ENCODE measurements at places on chromosomes 3 and 15.

GRCh38 chr3:150653110-150653561 lies 50.0 kb downstream of the SELENOT start:
- DNase-seq: no peak

DNA sequence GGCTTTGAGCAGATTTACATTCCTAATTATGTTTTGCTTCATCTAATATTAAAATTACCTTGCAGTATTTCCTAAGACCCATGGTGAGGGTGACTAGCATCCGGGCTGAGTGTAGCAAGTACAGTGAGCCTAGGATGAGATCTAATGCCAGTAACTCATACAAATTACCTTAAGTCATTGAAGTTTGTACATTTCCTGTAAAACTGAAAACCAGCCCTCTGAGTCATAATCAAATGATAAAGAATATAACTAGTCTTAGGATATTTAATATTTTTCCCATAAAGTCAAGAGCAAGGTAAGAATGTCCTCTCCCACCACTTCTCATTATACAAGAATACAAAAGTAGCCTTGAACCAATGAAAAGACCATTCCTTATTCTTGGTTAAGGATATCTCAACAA lies 54.8 kb upstream of the CHRM5 start:
- peak; percentile 25 for DNase-seq

DNA sequence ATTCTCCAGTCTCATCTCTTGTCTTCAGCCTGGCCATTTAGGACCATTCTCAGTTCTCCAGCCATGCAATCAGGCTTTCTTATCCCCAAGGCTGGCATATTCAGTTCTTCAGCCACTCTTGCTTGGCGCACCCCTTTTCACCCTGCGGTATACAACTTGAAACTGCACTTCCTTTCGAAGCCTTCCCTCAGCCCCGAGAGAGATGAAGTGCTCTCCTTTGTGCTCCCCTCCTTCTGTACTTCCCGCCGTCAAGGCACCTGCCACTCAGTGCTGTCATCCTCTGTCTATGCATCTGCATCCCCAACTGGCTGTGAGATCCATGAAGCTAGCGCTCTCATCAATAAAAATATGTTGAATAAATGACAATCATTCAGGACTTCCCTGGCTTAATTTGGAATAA lies 45.7 kb downstream of the MORC1 start:
- DNase-seq: no peak

DNA sequence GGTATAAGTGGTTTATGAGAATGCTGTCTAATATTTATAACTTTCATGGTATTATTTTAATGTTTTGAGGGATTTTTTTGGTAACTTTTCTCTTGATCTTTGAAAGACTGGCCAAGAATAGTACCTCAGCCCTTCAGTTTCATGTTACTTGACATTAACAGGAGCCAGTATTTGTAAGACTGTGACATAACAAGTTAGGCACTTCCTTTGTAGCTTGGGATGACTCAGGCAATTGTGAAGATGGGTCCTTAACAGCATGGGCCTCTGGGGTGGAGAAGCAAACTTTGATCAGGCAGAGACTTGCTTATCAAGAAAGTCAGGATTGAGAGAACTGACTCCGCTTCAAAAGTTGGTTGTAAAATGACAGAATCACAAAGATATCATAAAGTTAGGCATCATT lies 9.5 kb downstream of the LRRC49 start:
- peak; percentile 80 for DNase-seq

- no peak for DNase-seq
These were observed 147.7 kb downstream of the CHSY1 start for GRCh38 chr15:101104141-101104540.

GRCh38 chr3:158672215-158673176 lies at the start of gene LXN:
Gene LXN (minus strand): TSS chr3:158672648. CDS start chr3:158672478, 170 bp downstream.
- peak; percentile 92 for DNase-seq

- DNase-seq: no peak
These were observed 23.9 kb downstream of the FBXO22 start for GRCh38 chr15:75927601-75928000.

DNA sequence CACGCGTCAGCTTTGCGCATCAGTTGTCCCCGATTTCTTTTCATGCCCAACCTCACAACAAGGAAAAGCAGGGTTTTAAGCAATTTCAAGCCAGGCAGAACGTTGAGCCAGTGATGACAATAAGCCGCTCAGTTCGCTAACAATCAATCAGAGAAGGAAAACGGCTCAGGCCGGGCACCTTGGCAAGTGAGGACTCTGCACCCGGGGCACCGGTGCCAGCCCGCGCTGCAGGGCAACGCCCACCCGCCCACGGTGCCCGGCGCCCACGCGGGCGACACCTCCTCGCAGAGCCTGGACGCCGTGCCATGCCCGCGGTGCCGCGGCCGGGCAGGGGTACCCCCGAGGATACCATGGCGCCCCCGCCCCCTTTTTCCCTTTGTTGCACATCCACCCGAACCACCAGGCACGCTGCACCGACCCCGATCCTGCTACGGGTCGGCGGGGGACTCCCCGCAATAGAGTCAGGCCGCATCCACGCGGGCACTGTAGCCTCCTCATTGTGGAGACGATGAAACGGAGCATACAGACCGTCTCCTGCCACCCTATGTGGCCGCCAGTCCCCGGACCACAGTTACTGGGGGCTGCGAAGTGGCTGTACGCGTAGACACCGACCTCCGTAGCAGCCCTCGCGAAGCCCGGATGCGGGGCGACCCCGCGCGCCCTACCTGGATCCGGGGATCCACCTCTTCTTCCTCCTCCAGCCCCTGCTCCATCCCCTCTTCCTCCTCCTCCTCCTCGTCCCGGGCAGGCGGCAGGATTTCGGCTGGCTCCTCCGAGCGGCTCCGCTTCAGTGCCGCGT lies 581 bp downstream of the SH3BP5 start:
- no peak for DNase-seq

DNA sequence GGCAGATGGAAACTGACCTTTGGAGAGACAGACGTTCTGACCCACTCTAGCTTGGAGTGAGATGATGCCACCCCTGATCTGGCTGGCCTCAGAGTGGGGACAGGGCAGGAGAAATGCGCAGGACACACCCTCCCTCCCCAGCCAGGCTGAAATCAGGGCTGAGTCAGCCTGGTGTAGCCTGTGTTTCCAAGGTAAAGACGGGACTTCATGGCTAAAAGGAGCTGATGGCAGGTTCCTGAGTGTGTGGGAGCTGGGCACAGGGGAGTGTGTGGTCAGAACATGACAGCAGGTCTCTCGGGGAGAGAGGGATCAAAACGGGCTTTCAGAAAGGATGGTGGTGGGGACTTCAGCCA lies 14.6 kb upstream of the POLG start:
- DNase-seq: no peak

DNA sequence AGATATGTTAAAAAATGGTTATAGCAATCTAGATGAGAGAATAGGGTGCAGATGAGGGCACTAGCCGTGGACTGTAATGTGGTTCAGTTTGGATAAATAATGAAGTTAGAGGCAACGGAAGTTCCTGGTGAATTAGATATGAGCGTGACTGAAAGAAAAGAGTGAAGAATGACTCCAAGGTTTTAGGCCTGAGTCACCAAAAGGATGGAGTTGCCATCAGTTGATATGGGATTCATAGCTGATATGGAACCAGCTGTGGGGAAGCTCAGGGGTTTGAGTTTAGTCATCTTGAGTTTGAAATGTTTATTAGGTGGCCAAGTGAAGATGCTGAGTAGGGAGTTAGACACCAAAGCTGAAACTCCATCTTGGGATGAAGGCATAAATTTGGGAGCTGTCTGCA lies 66.2 kb downstream of the SSR3 start:
- DNase-seq: peak; percentile 35

DNA sequence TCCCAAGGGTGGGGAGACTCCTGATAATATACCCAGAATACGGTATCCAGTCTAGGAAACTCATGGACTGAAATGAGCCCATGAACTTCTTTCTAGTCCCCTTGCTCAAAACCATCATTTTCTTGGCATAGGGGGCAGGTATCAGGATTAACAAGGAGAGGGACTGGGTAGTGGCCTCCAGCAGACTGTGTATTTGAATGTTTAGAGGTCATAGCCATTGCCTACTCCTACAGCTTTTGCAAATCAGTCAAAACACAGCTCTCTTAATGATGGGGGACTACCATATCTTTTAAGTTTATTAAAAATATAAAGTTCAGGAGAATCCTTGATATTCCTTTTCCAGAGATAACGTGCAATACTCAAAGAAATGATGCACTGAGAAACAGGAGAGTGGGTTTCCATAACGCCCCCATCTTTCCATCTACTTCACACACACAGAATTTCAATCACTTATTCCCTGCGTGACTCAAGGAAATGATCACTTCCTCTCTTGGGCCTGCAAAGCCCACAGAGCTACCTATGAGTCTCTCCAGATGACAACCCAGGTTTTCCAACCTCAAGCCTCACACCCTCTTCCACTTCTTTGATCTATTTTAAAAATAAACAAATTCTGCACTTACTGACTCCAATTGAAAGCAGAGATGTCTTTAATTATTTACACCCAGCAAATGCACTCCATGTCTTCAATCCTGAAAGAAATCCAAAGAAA lies 584.0 kb upstream of the LMCD1 start:
- no peak for DNase-seq

- no peak for DNase-seq
These were observed 26.1 kb downstream of the GOLGA6L2 start for GRCh38 chr15:23420806-23421575.

- peak; percentile 52 for DNase-seq
These were observed 7.6 kb upstream of the C3orf38 start for GRCh38 chr3:88142094-88142624.

- peak; percentile 30 for DNase-seq
These were observed 699.5 kb upstream of the CFAP20DC start for GRCh38 chr3:59749291-59749690.

- DNase-seq: peak; percentile 68
These were observed 143.0 kb downstream of the LPP start for GRCh38 chr3:188296761-188297612.

DNA sequence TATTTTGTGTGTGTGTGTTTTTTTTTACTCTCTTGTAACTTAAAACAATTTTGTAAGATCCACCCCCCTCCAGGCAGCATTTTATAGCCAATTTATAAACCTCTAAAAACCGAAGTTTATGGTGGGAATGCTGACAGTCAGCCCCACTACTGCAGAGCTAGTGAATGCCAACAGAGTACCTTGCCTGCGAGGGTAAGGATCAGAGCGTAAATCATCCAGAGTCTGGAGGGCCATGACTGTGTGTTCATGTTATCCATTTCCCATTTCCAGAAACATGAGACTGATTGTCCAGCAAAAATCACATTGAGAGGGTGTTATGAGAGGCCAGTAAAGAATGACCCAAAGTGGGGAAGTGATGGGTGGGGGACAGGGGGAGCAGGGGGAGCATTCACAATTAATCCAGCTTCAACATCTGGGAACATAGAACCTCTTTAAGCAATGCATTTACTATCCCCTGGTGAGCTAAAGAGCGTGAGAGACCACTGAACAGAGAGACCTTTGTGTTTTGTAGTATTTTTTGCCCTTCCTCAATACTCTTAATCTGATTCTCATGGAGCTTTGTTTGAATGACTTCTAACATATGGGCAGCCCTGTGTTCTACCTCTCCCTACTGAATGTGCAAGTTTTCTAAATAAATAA lies 464.5 kb downstream of the RBMS3 start:
- DNase-seq: no peak

GRCh38 chr15:29685156-29686078 lies 136.9 kb downstream of the TJP1 start:
- peak; percentile 60 for DNase-seq

GRCh38 chr3:124904835-124905492 lies 17.8 kb upstream of the ITGB5 start:
- DNase-seq: no peak

DNA sequence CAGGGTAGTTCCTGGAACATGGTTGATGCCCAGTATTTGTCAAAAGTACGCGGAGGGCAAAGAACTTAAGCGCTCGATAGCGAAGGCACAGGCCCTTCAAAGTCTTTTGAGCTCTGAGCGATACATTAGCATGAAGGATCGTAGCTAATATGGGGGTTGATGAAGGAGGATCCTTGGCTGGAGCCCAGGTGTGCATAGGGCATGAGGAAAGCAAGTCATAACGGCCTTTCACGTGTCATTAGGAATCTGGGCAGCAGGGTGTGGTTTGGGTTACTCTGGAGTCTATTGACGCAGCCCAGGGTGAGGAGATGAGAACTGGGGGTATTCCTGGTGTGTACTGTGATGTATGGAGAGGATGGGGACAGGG lies 31.7 kb downstream of the SPINK8 start:
- DNase-seq: peak; percentile 54

- DNase-seq: no peak
These were observed 48.8 kb downstream of the UACA start for GRCh38 chr15:70714565-70714964.

DNA sequence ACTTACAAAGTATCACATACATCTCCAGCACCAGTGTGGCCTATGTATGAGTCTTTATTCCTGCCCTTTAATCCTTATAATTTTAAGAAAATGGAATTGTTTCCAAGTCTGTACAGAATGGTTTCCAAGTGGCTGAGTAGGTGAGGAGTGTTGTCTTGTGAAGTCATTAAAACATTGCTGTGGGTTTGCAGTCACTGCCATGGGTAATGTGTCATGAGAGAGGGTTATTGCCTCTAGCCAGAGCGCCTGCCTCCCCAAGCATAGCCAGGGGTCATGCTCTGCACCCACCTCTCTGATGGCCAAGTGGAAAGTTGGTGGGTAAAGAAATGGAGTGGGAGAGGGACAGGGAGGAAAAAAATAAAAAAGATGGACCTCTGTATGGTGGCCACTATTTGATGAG lies 25.3 kb downstream of the TRAK1 start:
- no peak for DNase-seq

DNA sequence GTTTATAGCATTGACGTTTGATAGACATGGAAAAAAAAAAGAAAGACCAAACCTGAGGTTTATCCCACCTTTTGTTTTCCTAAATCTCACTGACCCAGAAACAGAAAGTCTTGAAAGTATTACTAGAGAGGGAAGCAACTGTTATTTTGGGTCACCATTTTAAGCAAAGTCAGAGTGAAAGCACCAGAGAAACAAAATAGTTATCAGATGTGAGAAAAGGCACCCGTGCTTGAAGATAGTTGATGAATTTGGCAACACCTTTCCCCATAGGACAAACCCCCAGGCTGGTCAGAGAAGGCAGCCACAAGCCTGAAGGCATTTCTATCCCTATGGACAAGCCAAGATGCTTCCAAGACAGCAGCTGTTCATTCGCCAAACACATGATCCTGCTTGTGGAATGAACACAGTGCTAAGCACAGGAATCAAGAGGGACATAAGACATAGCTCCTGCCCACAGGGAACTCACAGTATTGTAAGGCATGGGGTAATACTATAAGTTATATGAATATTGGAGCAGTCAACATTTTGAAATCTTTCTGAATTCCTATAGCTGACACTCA lies 170.9 kb downstream of the ERC2 start:
- DNase-seq: no peak

DNA sequence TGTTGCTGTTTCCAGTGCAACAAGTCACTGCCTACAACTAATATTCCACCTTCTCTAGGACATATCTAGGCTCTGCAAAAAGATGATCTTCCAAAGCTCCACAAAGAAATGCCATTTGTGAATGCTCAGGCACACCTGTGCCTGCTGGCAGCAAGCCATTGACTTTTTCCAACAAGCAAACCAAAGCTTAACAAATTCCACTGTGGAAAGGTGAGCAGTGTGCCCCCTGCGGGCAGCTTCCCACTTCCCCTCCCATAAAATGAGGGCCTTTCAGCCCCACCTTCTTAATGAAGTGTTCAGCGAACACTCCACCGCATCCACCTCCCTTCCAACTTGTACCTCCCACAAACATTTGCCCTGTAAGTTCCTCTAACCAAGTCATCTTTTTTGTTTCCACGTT lies 157.5 kb upstream of the SLC24A5 start:
- DNase-seq: no peak
